ENCODE measurements at places on chromosomes 2 and 18.

GRCh38 chr2:85733121-85733960, 20.4 kb upstream of the ATOH8 start:
- no peak for DNase-seq

GRCh38 chr2:203886661-203887151, 19.1 kb downstream of the CTLA4 start:
- DNase-seq = no peak

- no peak for DNase-seq
Measured at GRCh38 chr2:173171924-173172643, 96.4 kb downstream of the MAP3K20 start.

GRCh38 chr2:79630060-79630459, 117.2 kb downstream of the CTNNA2 start:
- no peak for DNase-seq

All from neural crest cell (in vitro differentiated cells).